ENCODE measurements at places on chromosomes 1 and 21.
A peak's percentile ranks its signal among the peaks of the same experiment; 100 is the strongest.

DNA sequence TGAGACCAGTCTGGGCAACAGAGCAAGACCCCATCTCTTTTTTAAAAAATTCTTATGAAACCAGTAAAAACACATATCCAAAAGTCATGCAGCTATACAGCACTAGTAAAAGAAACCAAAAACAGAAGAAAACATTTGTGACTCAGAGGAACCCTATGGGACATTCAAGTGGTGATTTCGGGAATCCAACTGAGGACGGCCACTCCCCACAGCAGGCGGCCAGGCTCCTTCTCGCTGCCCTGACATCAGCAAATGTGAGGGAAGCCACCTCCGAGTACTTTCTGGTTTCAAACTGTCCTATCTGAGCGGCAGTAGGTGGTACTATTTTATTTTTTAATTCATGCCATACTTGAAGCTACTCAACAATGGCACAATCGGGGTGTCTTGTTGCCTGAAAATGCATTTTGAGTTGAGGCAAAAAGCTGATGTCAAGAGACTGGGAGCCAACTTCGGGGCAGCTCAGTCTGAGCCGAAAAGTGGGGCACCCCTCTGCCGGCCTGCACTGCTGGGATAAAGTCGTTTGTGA, 3.3 kb downstream of the SUMO3 start:
- no peak for DNase-seq

- no peak for DNase-seq
Measured at GRCh38 chr1:229397762-229398161, 36.1 kb downstream of the ACTA1 start.

- no peak for DNase-seq
Measured at GRCh38 chr21:38032082-38032801, 116.0 kb upstream of the KCNJ6 start.

GRCh38 chr1:93288558-93288957, 57.1 kb upstream of the DR1 start:
- DNase-seq: no peak

GRCh38 chr1:115179397-115180079, 90.2 kb upstream of the TSPAN2 start:
- no peak for DNase-seq

- DNase-seq: no peak
Measured at GRCh38 chr1:151062741-151063371, 2.7 kb downstream of the MLLT11 start.

DNA sequence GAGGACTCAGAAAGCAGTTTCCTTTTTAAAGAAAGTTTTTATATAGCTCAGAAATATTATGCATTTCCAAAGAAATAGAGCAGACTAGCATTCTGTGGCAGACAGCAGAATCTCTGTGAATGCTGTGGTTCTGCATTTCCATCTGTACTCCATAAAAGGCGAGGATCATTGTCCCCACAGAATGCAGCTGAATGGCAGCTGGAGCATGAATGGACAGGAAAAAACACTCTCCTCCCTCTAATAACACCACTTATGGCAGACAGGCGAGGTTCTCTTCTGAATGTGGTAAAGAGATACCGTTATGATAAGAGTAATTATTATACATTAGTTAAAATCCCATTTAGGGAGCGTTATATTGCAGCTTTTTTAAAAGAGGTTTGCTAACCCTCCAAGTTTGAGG, 81.4 kb upstream of the WLS start:
- no peak for DNase-seq

GRCh38 chr1:115134850-115135480, 45.7 kb upstream of the TSPAN2 start:
- no peak for DNase-seq

GRCh38 chr1:25692560-25692959, 76.0 kb downstream of the MAN1C1 start:
- no peak for DNase-seq

- DNase-seq: no peak
Measured at GRCh38 chr1:71269179-71269578, 188.3 kb upstream of the ZRANB2 start.

DNA sequence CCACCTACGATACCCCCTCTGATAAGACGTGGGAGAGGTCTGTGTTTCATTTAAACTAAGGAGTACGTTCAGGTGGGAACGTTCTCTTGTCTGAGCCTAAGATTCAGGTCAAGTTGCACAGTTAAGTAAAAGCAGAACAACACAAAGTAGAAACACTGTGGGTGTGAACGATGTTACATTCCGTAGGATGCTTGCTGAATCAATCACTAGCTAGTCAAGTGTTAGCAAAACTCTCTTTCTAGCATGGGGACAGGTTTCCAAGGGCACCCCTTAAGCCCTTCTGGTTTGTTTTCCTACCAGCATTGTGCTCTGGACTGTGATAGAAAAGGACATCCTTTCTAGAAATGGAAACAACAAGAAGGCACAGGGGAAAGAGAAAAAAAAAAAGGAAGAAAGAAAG, 13.3 kb downstream of the C1orf162 start:
- no peak for DNase-seq

DNA sequence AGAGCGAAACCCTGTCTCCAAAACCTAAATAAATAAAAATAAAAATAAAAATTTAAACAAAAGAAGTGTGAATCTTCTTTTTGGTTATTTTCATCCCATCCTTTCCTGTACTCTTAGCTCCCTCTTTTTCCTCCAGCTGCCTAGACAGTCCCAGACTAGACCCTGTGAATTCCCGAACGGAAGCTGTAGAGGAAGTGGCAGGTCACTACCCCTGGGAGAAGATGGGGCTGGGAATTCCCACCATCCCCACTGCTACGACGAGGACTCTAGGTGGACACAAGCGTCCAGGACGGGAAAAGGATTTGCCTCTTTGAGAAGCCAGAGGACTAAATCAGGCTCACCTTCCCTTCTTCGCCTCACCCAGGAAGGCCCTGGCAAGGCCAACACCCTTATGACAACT, 12.6 kb downstream of the RHBDL2 start:
- DNase-seq: no peak

GRCh38 chr1:213977909-213978308, 9.9 kb upstream of the PROX1 start:
- DNase-seq: no peak

DNA sequence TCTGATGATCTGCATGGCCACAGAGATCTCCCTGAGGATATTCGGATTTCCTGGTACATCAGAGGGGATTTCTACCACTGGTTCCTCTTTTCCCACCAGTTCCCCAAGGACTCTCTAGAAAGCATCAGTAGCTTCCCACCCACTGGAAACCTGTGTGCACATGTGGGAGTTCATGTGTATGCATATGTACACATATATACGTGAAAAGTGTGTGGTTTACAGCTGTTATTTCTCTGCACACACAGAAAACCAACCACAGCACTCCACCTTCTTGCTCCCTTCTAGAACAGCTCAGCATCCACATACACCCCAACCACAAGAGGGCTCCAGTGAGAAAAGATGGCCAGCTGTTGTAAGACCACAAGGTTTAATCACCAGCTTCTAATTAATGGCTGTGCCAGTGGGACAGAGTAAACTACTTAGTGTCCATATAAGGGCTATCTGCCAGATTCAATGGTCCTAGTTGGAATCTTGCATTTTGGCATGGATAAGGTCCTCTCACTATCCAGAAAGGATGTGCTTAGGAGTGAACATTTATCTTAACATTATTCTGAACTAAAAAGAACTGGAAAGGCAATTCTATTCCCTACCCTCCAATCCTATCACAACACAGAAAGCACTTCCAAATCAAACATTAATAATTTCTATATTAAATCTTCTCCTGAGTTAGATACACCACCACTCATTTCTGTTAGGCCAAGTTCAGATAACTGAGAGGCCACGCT, 24.1 kb downstream of the GPR3 start:
- DNase-seq: peak; percentile 32

- no peak for DNase-seq
Measured at GRCh38 chr1:153577138-153577537, 11.5 kb upstream of the S100A2 start.

DNA sequence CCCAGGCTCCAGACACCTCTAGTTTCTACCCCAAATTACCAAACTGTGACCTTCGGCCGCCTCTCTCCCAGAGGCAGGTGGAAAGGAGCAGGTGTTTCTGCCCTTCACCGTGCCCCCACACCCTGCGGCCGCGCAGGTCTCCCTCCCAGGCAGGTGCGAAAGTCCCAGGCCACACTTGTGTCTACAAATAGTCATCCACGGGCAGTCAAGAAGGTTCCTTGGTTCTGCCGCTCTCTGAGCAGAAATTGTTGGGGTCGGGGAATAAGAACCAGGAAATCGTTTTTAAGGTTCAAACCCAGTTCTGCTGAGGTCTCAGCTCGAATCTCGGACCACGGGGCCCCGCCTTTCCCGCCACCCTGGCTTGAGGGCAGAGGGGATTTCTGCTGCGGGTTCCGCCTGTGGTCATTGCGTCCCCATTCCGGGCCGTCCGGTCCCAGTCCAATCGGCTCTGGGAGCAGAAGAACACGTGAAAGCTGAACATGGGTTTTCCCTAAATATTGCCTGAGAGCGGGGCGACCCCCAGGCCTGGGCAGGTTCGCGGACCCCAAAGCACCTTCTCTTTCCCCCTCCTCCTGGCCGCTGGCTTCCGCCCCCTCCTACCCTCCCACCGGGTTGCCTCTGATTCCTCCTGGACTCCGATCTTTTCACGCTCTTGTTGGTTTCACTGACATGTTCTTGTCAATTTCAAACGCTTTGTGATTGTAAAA, 1.2 kb upstream of the ATF3 start:
- no peak for DNase-seq

DNA sequence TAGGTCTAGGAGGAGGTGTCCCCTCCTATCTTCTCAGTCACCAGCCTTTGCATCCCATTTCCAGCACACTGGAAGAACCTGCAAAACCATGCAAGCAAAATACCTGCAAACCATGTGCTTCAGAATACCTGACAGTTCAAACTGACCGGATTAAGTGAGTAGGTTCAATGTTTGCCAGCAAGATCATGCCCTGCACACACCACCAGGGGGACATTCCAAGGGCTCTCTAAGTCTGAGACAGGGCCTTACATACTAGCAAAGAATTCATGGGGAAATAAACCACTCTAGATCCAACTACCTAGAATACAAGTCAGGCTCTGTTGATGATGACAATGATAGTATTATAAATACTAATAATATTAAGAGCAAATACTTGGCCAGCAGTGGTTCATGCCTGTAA, 27.6 kb downstream of the INPP5B start:
- no peak for DNase-seq

GRCh38 chr1:182752077-182752988, 37.2 kb upstream of the NPL start:
- DNase-seq: no peak

DNA sequence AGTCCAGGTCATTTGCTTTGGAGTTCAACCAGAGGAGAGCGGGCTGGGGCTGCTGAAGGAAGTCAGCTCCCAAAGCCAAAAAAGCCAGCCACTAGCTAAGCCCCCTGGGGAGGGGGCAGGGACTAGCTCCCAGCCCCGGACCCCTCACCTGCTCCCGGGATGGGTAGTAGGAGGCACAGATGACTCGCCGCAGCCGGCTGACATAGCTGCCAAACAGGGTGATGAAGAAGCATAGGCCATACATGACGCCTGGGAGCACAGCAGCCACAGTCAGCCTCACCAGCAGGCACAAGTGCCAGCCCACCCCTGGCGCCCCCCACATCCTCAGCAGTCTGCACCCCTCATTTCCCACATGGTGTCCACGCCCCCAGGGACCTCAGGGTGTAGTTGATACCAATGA, 7.4 kb downstream of the DCST2 start:
- DNase-seq: no peak

GRCh38 chr1:244659694-244660093, 6.8 kb downstream of the DESI2 start:
- DNase-seq: no peak

DNA sequence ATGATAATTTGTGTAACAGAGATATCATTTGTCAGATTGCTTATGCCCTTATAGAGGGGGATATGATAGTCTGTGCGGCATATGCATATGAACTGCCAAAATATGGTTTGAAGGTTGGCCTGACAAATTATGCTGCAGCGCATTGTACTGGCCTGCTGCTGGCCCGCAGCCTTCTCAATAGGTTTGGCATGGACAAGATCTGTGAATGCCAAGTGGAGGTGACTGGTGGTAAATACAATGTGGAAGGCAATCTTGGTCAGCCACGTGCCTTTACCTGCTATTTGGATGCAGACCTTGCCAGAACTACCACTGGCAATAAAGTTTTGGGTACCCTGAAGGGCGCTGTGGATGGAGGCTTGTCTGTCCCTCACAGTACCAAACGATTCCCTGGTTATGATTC, 82.4 kb downstream of the ZMYM4 start:
- no peak for DNase-seq

- DNase-seq: no peak
Measured at GRCh38 chr1:11787804-11788436, 17.8 kb downstream of the MTHFR start.

GRCh38 chr1:4344065-4344732, 310.2 kb upstream of the AJAP1 start:
- DNase-seq: no peak

- DNase-seq: no peak
Measured at GRCh38 chr1:243850202-243850451, at the start of gene AKT3. Gene AKT3, minus strand, starts transcription at chr1:243850243. Its CDS starts 7,073 bp downstream, at chr1:243843170.

GRCh38 chr1:192998536-192998935, 60.6 kb downstream of the UCHL5 start:
- no peak for DNase-seq

DNA sequence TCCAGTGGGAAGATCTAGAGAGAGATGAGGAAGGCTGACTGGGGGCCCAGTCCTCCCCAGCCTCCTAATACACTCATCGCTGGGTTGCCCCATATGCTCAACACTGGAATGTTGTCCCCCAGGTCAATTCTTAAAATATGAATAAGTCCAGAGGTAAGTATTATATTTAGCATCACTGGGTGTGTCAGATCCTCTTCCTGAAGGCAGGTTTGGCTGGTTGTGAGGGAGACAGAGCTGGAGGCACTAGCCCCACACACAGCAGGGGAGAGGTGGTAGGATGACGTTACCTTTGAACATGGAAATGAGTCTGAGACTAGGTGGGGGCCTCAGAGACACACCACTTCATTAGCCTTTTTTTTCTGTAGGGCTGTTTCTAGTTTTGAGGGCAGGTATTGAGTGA, 42.6 kb downstream of the SLC44A3 start:
- no peak for DNase-seq

DNA sequence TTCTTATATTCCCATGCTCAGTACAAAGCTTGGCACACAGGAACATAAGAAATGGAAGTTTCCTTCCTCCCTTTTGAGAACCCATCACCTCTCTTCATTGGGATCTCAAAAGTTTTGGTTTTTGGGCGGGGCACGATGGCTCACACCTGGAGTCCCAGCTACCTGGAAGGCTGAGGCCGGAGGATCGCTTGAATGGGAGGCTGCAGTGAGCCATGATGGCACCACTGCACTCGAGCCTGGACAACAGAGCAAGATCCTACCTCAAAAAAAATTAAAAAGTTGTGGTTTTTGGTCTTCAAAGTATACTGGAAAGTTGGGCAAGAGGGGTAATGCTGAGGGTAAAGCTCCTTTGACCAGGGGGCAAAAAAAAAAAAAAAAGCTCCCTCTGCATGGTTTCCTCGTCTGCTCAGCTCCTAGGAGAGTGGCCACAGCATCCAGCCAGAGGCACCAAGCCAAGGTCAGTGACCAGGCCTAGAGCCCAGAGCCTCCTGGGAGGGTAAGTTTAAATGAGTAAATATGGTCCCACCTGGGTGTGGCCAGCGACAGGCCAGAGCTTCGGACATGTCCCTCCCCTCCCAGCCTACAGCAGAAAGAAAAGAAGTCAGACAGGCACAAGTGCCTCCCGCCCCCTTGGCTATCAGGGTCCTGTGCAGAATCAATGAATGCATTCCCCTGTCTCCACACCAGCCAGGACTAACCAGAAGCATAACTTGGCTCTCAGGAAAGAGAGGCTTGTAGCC, 5.0 kb downstream of the MEF2D start:
- DNase-seq: no peak

- DNase-seq: no peak
Measured at GRCh38 chr1:3905266-3905952, 5.3 kb upstream of the C1orf174 start.

All from activated CD4-positive, CD25-positive, alpha-beta regulatory T cell (primary cell).